ENCODE measurements at places on chromosomes 5 and 9.

DNA sequence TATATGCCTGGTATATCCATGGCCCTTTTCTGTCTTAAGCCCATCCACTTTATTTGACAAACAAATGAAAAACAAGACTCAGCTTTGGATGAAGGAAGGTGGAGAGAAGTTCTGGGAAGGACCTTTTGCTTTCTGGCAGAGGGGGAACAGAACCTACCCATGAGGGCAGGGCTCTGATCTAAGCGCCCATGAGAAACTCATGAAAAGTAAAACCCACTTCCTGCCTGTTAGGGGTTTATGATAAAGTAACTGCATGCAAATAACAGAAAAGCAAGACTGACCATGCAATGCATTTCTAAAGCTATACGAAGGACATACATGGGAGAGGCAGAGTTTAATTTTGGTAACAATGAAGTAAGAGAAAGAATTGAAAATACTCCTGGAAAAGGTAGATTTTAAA lies 181.9 kb upstream of the ADRA1B start:
- no peak for DNase-seq

GRCh38 chr9:33178972-33179697 lies 12.0 kb upstream of the B4GALT1 start:
- DNase-seq = no peak

DNA sequence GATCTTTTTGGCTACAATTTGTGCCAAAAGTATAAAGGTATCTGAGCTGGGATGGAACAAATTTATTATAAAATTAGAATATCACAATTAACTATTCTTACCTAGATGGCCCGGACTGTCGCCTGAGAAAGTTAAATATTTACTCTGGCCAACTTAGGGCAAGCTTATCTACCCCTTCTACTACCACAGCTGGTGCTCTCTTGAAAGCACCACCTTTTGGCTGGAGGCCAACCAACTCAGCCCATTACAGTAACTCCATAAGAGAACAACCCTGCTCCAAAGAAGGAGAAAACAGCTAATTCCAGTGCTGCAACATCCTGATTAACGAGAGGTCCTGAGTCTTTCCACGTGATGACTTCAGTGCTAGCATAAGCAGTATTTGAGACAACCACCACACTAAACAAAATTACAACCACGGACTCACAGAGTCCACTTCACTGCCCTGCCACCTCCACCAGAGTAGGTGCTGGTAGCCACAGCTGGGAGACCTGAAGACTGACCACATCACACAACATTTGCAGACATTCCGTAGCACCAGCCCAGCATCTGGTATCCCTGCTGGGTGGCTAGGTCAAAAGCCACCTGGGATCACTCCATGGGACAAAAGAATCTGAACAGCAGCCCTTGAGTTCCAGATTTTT lies 43.2 kb downstream of the RGMB start:
- no peak for DNase-seq

GRCh38 chr9:71446473-71447411 lies 321.6 kb downstream of the CEMIP2 start:
- no peak for DNase-seq

DNA sequence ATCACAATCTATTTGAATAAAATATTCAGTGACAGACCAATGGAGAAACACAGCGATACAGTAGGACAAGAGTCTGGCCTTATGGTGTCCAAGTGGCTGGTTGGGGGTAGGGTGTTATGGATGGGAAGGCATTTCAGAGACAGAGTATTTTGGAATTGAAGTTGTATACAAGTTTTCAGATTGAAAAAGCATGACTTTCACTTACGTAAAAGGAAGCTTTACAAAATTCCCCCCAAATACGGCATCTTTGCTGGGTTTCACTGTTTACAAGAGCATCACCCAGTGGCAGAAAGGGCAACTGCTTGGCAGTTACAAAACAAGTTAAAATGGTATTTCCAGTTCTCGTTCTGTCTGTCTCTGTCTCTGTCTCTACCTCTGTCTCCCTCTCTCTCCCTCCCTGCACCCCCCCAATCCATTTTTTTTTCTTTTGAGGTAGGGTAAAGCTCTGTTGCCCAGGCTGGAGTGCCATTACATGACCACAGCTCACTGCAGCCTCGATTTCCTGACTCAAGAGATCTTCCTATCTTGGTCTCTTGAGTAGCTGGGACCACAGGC lies 86.2 kb downstream of the PTPN3 start:
- DNase-seq = no peak

- DNase-seq = no peak
These were observed 52.1 kb upstream of the TYRP1 start for GRCh38 chr9:12640866-12641636.

- no peak for DNase-seq
These were observed 38.2 kb upstream of the ZNF354A start for GRCh38 chr5:178768371-178769260.

Measured in activated naive CD4-positive, alpha-beta T cell (primary cell).